ENCODE measurements at places on chromosomes 12 and 14.

DNA sequence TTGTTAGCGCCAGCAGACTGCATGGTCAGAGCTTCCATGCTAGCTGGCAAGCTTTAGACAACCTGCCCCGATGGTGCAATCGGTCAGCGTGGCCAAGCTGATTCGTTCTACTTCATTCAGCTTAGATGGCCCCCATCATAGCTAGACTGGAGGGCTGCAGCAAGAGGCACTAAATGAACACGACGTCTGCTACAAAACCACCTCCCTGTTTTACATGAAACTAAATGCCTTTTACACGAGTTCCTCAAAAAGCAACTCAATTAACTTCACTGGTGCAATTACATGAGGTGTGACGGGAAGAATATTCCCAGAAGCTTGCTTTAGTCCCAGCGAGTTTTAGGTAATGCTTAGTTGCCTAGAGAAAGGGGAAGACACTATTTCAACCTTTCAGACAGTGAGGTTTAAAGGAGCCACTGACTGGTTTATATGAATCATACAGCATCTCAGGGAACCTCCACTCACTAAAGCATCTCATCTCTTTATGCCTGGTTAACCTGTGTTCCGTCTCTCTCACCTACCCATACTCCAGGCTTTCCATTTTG, 8.4 kb downstream of the NIN start:
- DNase-seq, result no peak

DNA sequence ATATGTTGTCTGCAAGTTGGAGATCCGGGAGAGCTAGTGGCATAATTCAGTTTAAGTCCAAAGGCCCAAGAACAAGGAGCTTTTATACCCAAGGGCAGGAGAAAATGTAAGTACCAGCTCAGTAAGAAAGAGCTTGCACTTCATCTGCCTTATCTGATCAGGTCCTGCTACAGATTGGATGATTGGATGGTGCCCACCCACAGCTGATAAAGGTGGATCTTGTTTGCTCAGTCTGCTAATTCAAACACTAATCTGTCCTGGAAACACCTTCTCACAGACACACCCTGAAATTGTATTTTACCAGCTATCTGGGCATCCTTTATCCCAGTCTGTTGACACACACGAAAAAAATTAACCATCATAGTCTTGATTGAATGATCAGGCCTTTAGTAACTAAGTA, 230.7 kb upstream of the SLC16A7 start:
- DNase-seq, result no peak

GRCh38 chr14:22047115-22047514, 373.5 kb upstream of the OR4E1 start:
- peak; percentile 76 for DNase-seq

GRCh38 chr12:1880876-1881275, 37.6 kb downstream of the CACNA2D4 start:
- DNase-seq, result no peak

DNA sequence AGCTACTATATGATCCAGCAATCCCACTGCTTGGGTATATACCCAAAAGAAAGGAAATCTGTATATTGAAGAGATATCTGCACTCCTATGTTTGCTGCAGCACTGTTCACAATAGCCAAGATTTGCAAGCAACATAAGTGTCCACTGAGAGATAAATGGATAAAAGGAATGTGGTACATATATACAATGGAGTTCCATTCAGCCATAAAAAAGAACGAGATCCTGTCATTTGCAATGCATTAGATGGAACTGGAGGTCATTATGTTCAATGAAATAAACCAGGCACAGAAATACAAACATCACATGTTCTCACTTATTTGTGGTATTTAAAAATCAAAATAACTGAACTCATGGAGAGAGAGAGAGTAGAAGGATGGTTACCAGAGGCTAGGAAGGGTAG, 116.6 kb downstream of the HELB start:
- no peak for DNase-seq

DNA sequence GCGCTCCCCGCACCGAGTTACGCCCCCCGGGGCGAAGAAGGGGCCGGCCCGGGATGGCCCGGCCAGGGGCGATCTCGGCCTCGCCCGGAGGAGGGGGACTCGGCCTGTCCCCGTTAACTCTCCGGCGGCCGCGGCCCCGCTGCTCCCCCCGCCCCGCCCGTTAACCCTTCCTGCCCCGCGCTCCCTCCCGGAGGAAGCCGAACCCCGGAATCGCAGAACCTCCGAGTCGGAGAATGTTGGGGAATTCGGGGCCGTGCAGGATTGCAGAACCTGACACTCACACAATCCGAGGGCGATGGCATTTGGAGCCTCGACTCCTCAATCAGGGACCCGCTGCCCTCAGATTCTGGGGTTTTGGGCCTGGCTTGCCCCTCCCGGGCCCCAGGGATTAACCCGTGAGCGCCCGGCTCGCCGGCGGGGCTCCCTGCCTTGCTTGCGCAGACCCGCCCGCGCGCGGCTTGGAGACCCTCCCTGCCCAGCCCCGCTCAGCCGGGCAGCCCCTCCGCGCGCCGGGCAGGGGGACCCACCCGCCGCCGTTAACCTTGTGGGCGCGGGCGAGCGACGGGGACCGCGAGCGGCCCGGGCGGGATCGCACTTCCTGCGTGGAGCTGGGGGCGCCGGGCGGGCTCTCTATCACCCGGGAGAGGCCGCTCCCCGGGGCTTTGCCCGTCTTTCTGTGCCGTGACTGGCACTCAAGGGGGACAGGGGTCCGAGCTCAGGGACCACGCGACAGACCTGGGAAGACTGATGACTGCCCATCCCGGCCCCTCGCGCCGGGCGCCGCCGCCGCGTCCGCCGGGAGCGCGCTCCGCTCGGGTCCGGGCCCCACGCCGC, 18.8 kb downstream of the BEGAIN start:
- peak; percentile 71 for DNase-seq

GRCh38 chr12:99029511-99030271, 384.6 kb downstream of the APAF1 start:
- DNase-seq, result no peak

GRCh38 chr12:71299541-71300376, 139.8 kb upstream of the LGR5 start:
- no peak for DNase-seq

- no peak for DNase-seq
Observed at GRCh38 chr14:98594156-98594555, 677.8 kb downstream of the BCL11B start.

GRCh38 chr12:21828779-21829178, 54.3 kb upstream of the KCNJ8 start:
- DNase-seq, result no peak

DNA sequence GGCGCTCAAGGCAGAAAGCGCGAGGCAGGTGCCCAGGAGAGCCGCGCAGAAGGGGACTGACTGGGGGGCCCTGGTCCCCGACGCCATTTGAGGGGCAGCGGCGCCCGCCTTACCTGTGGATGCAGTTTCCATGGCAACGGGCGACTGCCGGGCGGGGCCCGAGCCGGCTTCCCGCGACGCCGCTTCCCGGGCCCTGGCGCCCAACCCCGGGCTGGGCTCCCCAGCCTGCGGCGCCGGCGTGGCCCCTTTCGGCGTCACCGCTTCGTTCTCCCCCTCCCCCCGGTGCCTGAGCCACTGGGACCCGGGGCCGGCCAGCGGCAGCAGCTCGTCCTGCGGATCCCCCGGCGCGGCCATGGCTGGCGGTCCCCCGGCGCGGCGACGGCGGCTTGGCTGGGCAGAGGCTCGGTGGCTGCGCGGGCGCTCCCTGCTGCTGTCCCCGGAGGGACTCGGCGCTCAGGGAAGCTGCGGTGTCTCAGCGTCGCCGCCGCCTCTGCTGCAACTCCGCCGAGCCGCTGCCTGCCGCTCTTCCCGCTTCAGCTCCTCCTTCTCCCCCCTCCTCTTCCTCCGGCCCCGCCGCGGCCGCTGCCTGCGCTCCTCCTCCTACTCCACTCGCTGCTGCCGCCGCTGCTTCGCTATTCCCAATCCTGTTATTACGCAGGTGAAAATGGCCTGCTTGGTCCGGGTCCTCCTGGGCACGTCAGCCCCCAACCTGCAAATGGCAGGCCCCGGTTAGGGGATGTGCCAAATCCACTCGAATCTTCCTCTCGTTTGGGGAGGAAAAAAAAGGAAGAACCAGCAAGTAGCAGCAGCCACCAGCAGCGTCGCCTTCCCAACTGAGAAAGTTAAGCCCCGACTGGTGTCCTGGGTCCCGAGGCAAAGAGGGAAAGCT, at the start of gene RTN1:
RTN1 (minus strand) TSS at position 500 of the 889 bp plus-strand sequence; CDS start at position 354, 146 bp downstream.
- peak; percentile 87 for DNase-seq

DNA sequence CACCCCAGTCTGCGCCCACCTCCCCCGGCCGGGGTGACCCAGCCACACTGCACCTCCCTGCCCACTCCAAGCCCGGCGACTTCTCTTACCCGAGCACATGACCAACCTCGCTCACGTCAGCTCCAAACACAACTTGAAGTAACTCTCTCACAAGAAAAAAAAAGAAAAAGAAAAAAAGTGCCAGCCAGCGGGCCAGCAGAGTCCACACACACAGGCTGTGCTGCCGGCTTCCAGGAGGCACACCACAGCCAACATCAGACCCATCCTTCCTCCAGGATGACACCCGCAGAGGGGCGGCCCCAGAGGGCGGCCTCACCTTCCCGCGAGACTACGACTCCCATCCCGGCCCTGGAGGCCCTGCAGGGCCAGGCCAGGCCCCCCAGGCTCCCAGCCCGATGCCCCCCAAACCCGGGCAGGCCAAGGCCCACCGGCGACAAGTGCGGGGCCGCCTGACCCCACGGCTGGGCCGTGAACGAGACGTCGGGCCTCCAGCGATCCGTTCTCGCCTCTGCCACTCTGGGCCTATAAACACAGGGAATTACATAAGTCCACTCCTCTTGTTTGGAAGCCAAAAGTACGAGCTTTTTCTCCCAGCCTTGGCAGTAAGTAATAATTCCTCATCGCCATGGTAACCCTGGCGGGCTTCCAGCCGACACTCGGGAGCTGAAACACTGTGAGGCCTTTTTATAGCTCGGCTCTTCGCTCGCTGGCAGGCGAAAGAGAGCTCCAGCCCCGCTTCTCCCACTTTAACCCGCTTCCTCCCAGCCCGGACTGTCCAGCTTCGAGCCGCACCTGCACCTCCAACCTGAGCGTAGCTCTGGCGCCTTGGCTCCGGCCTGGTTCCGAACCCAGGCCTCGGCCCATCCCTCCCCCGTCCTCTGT, 49.1 kb downstream of the NCOR2 start:
- peak; percentile 77 for DNase-seq

- no peak for DNase-seq
Observed at GRCh38 chr12:51962737-51963136, 11.2 kb downstream of the ACVR1B start.

DNA sequence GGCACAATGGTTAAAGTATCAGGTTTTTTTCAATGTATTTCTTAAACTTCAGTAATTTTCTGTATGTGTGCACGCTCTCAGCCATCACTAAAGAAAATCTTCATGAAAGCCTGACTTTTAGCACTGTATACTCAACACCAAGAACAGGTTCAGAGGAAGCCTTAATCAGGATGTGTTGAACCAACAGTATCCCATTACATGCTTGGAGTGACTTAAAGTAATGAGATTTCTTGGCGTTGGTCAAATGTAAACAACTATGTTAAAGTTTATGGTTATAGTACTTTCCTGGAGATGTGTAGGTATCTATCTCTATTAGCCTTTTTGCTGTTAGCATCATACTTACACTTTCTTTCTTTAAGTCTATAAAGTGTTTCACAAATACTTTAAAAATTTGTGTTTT, 335.0 kb downstream of the CCER1 start:
- no peak for DNase-seq

DNA sequence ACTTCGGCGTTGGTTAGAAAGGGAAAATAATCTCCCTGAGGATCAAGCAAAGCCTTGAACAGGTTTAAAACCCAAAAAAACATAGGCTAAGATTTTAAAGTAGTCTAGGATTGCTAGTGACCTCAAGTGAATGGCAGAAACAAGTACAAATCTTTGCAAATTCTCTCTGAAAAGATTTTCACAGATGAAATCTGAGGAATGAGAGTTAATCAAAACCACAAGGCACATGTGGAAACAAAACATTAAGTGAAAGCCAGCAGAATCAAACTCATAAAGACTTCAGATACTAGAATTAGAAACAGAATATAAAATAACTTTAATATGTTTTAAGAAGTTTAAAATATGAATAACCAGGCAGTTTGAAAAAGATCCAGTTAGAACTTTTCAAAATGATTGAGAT, 52.2 kb upstream of the CFL2 start:
- no peak for DNase-seq

GRCh38 chr12:70031046-70031445, 206.0 kb downstream of the MYRFL start:
- no peak for DNase-seq

DNA sequence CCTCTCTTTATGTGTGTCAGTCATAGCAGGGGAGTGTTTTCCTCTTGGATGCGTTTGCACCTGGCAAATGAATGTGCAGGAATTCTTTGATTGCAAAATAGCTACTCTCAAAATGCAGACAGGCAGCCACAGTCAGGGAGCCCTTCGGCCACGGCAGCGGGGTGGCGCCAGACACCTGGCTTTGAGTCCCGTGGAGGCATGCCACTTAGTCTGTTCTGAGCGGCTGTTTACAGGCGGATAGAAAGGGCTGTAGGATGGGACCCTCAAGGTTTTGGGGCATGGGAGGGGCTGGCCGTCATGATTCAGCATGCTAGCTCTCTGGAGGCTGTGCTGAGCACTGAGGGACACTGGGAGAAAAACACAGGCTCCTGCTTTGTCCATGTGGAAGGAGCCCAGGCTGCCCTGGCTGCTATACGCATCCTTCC, 117.1 kb downstream of the SLC25A47 start:
- peak; percentile 83 for DNase-seq

DNA sequence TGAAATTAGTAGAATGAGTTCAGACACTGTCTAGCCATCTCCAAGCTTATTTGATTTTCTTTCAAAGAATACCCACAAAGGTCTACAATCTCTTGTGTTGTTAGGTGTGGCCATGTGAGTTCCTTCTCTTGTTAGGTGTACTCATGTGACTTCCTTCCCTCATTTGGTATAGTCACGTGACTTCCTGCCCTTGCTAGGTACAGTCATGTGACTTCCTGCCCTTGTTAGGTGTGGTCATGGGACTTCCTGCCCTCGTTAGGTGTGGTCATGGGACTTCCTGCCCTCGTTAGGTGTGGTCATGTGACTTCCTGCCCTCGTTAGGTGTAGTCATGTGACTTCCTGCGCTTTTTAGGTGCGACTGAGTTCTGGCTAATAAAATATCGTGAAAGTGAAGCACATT, 179.6 kb downstream of the TMX1 start:
- no peak for DNase-seq

GRCh38 chr14:56189307-56189706, 71.1 kb downstream of the PELI2 start:
- DNase-seq, result no peak

All from neural progenitor cell (in vitro differentiated cells).